Activated naive CD8-positive, alpha-beta T cell treated with anti-CD3 and anti-CD28 coated beads for 36 hours (primary cell): ENCODE measurements at places on chromosomes 2 and 18. TPM values are rescaled to one million over a fixed set of nuclear protein-coding genes. Genes with fewer than 3 reads are reported as not detected.

- no peak for DNase-seq
These were observed 2.2 kb downstream of the IL36RN start for GRCh38 chr2:113061241-113061640.

DNA sequence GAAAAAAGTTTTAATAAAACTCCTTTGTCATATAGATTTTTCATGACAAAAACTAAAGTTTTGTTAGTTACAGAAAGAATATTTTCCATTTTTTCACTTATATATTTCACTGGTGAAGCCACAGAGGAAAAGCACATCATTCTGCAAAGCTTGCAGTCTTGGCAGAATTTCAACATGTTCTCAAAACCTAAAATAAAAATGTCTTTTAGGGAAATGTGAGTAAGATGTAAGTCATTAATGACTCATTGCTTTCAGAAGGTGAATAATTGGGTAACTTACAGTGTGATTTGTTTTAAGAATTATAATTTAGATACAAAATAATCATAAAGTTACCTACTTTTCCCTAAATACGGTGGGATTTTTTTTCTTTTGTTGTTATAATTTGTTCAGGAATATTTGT lies 43.4 kb upstream of the TNFRSF11A start:
- DNase-seq = no peak

- no peak for DNase-seq
These were observed 2.0 kb upstream of the ECEL1 start for GRCh38 chr2:232489516-232490220.

DNA sequence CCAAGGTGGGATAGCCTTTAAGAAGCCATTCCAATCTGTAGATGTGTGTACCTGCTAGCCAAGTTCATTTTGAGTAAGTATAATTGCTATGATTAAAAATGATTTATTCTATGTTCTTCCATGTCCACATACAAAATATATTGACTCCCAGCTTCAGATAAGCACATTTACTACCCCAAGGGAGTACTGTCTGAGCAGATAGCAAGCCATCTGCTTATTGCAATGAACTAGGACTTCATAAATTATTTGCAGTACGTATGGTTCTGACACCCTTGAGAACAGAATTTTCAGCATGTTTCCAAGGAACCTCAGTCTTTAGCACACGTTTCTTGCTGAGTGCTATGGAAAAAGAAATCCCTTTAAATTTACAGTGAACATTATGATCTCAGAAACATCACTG lies 28.2 kb downstream of the ABCG5 start:
- DNase-seq = no peak

GRCh38 chr2:74917702-74918619 lies 40.5 kb upstream of the POLE4 start:
- no peak for DNase-seq

DNA sequence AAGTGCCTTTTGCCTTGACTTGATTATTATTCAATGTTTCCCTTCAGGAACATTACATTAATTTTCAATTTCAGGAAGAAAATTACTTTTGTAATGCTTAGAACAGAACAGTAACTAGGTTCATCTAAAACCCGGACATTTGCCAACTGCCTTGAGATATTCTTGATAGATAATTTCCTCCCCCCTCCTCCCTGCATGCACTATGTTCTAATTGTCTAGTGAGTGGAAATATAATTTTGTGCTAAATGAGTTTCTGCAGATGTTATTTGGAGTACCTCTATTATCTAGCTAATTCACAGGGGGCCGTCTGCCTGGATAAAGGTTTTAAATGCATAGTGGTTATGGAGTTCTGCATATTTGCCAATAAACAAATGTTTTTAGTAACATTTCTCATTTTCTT lies 200.3 kb upstream of the SLC39A10 start:
- no peak for DNase-seq

DNA sequence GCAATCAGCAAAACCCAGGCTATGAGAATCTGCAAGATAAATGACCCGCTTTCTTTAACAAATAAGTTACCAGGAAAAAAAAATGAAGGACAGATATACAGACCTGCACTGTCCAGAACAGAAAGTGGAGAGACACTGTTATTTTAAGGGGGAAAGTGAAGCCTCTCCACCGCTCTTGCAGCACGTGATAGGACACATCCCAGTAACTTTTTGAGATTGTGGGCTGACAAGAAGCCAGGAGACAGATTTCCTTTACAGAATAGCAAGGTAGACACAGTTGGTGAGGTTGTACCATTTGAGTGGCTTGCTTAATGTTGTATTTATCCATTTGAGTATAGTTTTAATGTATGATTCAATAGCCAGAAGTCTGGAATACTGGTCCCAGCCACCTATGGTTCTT lies 13.0 kb downstream of the TMEM169 start:
- no peak for DNase-seq

DNA sequence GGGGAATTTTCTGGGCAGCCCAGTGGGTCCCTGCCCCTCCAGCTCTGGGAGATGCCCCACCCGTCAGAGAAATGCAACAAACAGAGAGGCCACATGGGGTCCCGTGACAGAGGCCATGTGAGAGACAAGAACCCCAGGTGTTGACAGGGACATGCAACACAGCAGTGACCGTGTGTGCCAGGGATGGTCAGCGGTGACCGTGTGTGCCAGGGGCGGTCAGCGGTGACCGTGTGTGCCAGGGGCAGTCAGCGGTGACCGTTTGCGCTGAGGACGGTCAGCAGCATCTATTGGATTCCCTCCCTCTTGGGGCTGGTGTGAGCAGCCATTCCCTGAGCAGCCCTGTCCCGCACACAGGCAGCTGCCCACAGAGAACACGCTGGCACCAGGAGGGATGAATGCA lies 146.6 kb upstream of the OTOS start:
- no peak for DNase-seq

DNA sequence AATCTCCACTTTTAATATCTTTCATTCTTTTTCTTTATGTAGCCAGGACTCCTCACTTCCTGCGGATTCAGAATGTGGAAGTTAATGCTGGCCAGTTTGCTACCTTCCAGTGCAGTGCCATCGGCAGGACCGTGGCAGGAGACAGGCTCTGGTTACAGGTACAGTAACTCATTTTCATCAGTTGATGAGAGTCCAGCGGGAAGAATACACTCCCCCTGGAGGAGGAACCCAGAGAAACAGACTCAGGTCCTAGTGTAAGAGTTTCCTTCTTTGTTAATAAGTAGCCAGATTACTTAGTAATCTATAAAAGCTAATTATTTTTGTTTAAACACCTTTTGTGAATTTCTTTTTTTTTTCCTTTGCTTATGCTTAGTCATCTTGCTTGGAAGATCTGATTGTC lies 359.4 kb downstream of the PTPRM start:
- no peak for DNase-seq

GRCh38 chr2:205701509-205701908 lies 19.2 kb downstream of the NRP2 start:
- DNase-seq = no peak

DNA sequence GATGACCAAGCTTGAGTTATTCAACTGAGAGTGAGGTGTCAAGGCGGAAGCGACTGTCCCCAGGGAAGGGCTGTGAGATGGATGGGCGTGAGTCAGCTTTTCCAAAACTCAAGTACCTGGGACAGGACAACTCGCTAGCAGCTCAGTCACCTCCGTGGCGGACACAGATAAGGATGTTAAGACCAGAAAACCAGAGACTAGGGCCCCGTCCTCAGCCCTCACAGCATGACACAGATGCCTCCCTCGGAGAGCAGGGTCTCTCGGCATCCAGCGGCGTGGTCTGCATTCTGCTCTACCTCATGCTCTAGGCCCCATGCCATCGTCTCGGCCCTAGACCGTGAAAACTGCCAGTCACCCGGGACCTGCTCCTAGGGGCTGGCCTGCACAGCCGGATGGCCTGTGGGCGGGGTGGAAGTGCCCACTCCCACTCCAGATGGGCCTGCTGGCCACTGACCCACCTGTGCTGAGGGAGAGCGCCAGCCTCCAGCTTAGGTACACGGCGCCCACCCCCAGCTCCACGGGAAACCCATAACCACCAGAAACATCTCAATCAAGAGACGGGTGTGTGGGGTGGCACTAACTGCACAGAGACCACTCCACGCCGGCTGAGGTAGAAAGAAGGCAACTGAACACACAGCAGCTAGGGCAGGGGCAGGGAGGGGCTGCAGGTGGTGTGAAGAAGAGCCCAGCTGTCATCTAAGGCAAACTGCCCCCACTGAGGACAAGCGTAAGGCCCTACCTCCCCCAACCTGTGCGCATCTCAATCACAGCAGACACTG lies 39.8 kb downstream of the ANO7 start:
- no peak for DNase-seq

GRCh38 chr2:173278794-173279526 lies 75.7 kb upstream of the CDCA7 start:
- DNase-seq = no peak

- DNase-seq = no peak
These were observed 57.0 kb downstream of the NRXN1 start for GRCh38 chr2:50974940-50975339.

DNA sequence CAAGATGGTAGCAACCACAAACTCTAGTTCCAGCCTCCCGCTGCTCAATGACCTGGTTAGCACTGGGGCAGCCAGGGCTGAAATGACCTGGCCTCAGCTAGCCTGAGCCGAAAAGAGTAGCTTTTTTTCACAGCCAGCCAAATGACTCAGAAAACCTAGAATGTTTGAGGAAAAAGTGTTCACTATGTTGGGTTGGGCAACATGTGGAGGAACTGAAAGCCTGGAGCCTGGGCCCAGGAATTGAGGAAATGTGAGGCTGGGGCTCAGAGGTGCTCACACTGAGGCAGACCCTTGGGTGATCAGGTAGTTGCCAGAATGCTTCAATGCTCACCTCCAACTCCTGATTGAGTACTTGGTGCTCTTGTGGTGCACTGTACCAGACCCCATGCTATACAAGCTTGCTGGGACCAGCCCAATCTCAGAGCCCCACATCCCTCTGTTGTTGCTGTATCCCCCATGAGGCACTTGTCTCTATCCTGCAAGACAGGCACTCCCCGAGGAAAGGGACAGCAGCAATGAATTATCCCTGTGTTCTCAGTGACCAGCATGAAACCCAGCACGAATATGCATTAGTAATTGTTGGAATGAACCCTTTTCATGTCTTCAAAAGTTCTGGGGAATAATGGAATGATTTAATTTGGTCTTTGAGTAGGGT lies 116.2 kb downstream of the USP34 start:
- DNase-seq = no peak

GRCh38 chr18:48284743-48285142 lies 124.4 kb downstream of the ZBTB7C start:
- no peak for DNase-seq

DNA sequence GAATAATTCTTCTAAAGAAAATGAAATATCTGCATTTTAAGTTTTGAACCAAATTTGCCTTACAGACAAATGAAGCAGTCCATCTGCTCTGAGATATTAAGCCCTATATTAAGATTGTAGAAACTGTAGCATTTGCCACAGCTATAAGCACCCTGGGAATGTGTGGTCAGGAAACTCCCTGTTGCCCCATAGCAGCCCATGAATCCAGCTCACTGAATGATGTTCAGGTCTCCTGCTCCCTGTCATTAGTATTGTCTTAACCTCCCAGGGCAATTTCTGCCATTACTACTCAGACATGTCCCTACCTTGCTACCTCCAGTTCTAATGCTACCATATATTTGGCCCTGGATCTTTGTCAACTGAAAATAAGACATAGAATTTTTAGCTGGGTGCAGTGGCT lies 41.1 kb downstream of the CDK15 start:
- no peak for DNase-seq

DNA sequence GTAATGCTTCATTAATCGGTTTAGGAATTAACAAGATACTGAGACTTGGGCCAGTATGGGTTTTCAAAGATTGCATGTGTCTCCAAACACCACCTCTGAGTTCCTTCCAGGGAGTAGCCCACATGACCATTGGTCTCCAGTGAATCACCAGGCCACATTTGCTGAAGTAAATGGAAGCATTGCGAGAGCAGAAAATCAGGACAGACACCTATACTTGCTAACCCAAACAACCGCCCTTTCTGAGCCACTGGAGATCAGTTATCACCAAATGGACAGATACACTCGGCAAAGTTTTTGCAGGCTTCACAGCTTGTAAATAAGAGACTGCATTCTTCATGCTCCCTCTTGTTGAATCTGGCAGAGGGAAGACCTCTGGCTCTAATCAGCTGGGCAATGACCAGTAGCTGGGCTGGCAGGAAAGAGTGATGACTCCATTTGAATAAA lies 40.9 kb downstream of the GATA6 start:
- DNase-seq = no peak

DNA sequence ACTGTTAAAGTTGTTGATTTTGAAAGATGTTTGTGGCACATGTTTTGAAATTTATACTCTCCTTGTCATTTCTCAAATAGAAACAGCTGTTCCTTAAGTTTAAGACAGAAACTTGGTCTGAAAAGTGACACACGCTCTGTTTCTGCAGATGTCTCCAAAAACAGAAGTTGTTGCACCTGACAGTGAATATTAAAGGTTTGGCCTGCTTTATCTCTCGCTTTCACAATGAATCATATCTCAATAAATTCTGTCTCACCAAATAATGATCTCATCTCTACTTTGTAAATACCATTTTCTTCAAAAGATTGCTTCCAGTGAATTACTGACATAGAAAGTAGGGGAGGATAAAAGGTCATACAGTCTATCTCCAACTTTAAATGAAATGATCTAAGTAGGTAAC lies 294.9 kb upstream of the SYT4 start:
- DNase-seq = no peak

DNA sequence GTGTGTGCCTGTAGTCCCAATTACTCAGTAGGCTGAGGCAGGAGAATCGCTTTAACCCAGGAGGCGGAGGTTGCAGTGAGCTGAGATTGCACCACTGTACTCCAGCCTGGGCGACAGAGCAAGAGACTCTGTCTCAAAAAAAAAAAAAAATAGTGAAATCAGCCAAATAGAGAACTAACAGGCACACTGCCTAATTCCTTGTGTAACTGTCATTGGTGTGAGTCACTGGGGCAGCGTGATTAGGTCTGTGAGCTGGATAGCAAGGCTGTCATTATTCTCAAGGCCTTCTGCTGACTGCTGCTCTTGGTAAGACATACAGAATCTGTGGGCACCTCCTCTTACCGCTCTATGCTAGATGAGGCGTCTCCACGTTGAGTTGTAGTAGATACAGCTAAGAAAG lies 270.3 kb downstream of the NEDD4L start:
- DNase-seq = no peak

GRCh38 chr2:233384811-233385488 lies 30.7 kb downstream of the DGKD start:
- no peak for DNase-seq

The IL36RN gene
- total RNA-seq = not detected

The CDK15 gene
- total RNA-seq = not detected

The RNF125 gene
- 11.8 TPM for total RNA-seq

The TDRD15 gene
- not detected for total RNA-seq

The ADD2 gene
- 33.2 TPM for total RNA-seq

The AAMP gene
- total RNA-seq = 97.7 TPM

The ADCYAP1 gene
- not detected for total RNA-seq

The GPR55 gene
- total RNA-seq = 18.8 TPM
